ENCODE measurements at places on chromosomes 2 and 18.
A peak's percentile ranks its signal among the peaks of the same experiment; 100 is the strongest.

- DNase-seq, result no peak
Observed at GRCh38 chr2:113160962-113161361, 12.8 kb upstream of the PSD4 start.

DNA sequence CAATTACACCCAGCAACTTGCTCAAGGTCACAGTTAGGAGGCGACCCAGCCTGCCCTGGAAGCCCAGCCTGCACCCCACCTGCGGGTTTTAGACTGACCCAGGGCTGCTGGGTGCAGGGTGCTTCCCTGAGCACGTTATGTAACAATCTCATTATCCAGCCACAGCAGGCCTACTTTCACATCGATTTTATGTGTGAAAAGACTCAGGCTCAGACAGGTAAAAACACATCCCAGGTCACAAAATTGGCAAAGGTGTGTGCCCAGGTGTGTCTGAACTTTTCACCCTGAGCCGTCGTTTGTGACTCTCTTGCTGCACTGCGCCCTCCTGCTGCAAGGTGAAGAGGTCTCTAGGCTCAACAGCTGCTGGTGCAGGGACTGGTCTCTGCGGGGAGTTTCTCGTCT, 668.2 kb upstream of the HS6ST1 start:
- DNase-seq, result no peak

DNA sequence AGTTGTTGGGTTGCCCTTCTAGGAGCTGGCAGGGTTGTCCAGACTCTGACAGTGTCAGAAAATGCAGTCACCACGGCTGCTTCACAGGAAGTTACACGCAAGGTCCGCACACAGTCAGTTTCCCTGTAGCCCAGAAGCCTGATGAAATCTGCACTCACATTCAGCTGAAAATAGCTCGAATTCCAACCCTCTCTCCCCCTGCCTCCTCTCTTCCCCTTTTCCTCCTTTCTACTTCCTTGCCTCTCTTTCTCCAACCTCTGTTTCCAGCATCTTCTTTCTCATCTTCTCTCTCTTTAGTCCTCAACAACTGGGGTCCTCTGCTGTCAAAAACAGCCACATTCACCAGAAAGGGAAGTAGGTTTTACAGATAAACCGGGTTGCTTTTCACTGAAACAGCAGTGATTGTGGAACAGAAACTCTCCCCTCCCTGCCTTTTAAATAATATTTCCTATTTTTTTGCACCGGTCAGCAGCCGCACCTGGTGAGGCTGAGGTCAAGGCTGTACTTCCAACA, 69.3 kb downstream of the BCL11A start:
- DNase-seq, result no peak

GRCh38 chr18:38322206-38322605, 756.6 kb upstream of the CELF4 start:
- DNase-seq, result no peak

DNA sequence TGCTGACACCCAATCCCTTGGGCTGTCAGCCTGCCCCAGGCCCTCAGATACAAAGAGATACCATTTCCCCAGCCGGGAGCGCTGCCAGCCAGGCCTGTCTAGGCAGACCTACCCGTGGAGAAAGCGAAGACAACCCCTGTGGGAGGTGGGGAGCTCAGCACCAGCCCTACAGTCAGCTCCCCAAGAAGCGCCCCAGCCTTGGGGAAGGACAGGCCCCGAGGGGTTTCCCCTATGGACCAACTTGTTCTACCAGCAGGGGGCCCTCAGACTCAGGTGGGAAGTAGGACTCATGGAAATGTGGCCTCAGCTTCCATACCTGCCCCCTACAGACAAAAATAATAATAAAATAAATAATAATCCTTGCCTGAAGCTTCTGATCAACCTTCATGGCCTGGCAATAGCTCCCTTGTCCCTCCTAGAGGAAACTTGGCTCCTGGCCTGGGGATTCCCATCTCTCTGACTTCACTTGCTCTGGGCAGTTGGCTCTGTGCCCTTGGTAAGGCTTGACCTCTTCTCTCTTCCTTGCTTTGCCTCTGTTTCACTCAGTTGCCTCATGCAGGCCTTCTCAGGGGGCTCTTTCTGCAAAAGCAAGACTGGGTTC, 7.0 kb downstream of the SLC35F6 start:
- DNase-seq, result peak; percentile 78

DNA sequence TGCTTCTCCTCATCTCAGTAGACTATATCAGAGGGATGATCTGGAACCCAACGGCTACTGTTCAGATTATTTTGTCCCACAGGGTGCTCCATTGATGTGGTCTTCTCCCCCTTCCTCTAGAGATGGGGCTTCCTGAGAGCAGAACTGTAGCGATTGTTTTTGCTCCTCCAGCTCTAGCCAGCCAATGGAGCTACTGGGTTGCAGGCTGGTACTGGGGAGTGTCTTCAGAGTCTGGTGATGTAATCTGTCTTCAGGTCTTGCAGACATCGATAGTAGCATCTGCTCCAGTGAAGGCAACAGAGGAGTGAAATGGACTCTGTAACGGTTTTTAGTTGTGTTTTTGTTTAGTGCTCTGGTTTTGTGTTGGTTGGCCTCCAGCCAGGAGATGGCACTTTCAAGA, 621.9 kb downstream of the RNF144A start:
- no peak for DNase-seq

GRCh38 chr2:184523732-184524131, 74.6 kb upstream of the ZNF804A start:
- no peak for DNase-seq

DNA sequence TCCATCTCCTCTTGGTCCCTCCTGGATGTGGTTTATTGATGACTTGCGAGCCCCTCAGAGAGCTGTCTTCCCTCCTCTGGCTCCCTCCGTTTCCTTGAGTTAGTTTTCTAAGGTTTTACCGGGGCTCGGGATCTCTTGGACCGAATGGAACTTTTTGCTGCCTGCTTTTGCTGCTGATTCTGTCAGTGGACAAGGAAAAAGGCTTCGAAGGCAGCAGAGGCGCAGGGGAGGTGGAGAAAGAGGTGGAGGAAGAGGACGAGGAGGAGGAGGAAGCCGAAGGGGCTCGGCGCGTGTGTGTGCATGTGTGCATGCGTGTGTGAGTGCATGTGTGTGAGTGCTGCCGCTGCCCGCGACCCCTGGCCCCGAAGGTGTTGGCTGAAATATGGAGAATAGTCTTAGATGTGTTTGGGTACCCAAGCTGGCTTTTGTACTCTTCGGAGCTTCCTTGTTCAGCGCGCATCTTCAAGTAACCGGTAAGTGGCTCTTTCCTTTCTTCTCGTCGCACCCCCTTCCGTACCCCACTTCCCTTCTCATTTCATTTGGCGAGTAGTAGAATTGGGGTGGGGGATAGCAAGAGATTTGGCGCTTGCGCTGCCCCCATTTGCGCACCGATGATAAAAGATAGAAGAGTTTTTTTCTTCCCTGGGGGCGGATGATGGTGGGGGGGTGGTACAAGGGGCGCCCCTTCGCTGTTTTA, 557 bp downstream of the DCC start:
- DNase-seq, result no peak
